ENCODE measurements at places on chromosomes 6 and 20.

GRCh38 chr6:105993341-105994117 is 92.6 kb upstream of the PRDM1 start:
- DNase-seq, result no peak

GRCh38 chr6:55511122-55511800 is 67.7 kb downstream of the HMGCLL1 start:
- DNase-seq, result no peak

DNA sequence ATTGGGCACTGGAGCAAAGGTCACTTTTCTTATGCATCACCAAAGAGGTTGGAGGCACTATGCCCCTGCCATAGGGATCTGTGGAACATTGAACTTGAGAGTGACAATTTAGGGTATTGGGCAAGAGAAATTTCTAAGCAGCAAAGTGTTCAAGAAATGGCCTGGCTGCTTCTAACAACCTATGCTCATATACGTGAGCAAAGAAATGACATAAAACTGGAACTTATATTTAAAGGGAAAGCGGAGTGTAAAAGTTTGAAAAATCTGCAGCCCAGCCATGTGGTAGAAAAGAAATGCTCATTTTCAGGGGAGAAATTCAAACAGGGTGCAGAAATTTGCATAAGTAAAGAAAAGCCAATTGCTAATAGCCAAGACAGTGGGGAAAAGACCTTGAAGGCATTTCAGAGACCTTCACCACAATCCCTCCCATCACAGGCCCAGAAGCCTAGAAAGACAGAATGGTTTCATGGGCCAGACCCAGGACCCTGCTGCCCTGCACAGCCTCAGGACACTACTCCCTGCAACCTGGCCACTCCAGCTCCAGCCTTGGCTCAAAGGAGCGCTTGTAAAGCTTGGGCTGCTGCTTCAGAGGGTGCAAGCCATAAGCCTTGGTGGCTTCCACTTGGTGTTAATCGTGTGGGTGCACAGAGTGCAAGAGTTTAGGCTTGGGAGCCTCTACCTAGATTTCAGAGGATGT is 24.4 kb downstream of the NCR2 start:
- no peak for DNase-seq

- DNase-seq, result no peak
These were observed 773.6 kb upstream of the SLC35B3 start for GRCh38 chr6:9208966-9209365.

DNA sequence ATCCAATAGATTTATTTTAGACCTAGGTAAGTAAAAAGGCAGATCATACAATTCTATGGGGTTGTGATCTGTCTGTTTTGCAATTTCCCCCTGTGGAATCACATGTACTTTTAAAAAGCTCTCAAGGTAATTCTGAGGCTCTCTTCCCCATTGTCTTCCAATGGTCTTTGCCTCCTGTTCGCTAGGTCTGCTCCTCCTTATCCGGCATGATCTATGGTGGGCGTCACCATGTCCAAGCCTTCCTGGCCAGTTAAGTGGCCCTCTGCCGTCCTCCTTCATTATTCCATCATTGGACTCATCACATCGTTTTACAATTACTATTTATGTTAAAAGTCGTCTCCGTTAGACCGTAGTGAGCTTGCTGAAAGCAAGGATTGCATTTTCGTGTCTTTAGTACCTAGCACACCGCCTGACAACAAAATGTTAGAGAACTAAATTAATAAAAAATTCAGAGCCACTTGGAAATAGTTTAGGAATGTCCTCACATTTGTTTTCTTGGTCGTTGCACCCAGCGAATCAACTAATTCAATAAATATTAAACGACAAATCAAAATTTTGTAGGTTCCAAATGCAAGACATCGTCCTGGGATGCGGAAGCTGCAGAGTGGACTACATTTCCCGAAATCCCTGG is 2.2 kb upstream of the STXBP5 start:
- DNase-seq, result no peak
